Activated CD8-positive, alpha-beta memory T cell treated with anti-CD3 and anti-CD28 coated beads for 48 hours (primary cell): ENCODE measurements at places on chromosomes 1 and 21.
A peak's percentile ranks its signal among the peaks of the same experiment; 100 is the strongest.

DNA sequence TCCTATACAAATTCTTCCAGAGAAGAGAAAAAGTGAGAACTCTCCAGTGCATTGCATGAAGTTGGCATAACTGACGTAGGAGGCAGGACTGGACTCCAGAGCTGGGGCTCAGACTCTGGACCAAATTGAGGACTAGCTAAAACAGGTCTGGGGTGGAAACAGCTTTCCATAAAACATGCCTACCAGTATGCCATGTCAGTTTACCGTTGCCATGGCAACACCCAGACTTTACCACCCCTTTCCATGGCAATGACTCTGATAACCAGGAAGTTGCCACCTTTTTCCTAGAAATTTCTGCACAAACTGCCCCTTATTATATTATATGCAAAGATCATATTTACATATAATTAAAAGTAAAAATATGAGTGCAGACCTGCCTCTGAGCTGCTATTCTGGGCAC is 8.9 kb upstream of the ZBTB8B start:
- DNase-seq: no peak

- DNase-seq: no peak
These were observed at the start of gene MCOLN3 for GRCh38 chr1:85048296-85049064. Gene MCOLN3, minus strand, starts transcription at chr1:85048500. Its CDS starts 3,140 bp downstream, at chr1:85045360.

DNA sequence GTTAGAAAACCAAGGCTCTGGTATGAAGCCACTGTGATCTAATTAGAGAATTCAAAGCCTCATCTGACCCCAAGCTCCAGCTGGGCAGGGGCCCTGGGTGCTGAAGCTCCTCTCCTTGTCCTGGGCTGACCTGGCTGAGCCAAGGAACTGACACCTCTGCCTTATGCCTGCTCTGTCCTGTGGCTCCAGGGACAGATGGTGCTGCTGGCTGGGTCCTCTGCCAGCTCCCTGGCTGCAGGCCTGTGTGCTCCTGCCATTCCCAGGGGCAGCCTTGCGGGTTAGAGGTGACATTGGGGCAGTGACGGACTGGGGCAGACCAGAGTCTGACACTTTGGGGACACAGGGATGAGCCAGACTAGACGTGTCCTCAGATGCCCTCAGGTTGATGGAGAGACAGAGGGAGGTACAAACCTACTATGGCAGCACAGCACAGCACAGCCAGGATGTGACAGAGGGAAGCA is 11.8 kb downstream of the ACOT11 start:
- DNase-seq: no peak

- DNase-seq: peak; percentile 7
These were observed 51.8 kb upstream of the FAM89A start for GRCh38 chr1:231091831-231092301.

- DNase-seq: no peak
These were observed 26.3 kb upstream of the DISP1 start for GRCh38 chr1:222788402-222789156.

DNA sequence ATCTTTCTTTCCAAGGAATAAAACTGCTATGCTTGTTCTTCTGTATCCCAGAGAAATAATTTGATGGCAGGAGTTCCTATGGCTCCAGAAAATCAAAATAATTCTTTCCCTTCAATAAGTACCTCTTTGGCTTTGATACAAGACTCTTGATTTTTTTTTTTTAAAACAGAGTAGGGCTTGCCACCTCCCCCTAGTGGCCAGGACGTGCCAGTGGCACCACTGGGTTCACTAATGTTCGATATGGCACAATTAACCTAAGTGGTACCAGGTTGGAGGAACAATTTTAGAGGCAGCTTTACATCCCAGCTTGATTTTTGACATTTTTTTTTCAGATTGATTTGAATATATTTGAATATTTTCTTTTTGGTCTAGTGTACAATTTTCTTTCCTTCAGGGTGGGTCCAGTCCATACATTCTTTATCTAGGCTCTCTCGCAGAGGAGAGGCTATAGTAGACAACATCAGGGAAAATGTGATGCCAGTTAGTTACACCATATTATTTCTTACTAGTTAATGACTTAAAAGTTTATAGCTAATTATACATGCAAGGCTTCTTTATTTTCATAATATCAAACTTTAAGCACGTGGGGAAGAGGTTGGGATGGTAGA is 330.9 kb downstream of the S1PR1 start:
- DNase-seq: peak; percentile 8

- peak; percentile 15 for DNase-seq
These were observed at the start of gene UBE2Q1 for GRCh38 chr1:154557939-154558719. Gene UBE2Q1, minus strand, starts transcription at chr1:154558662. Its CDS starts 109 bp downstream, at chr1:154558553.
